ENCODE measurements at places on chromosomes 11 and 22.

DNA sequence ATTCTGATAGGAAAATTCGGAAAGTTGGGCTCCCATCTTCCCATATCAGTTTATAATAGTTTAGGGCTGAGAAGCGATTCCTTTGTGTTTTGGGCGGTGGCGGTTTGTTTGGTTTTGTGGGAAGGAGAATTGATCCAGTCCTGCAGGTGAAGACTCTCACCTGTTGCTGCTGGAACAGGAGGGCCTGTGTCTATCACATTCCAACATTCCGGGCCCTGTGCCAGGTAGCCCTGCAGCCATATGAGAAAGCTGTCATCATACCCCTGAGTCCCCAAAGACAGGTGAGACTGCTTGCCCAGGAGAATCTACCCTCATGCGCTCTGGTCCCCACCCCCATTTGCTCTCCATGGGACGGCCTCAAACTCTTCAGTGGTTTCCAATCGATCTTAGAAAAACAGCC is 62.1 kb downstream of the TRAF6 start:
- DNase-seq, result no peak

DNA sequence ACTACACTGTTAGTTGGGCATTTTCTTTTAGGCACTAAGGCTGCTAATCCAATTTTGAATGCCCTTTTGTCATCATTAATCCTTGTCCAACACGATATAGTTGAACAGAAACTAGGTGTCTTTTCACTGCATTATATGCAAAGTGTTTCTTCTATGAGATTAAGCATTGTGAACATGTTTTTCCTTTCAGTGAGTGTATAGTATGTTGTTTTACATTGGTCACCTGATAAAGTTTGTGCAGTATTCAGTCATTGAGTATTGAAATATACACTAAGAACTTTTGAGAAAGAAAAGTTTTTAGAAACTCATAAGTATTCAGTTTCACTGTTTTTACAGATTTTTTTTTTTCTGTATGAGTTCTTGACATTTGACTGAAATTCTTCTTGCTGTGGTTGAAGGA is 59.0 kb downstream of the ZC3H12C start:
- no peak for DNase-seq

- no peak for DNase-seq
Observed at GRCh38 chr22:36160499-36160942, at the start of gene APOL3. Gene APOL3, minus strand, starts transcription at chr22:36160755. Its CDS starts 11,700 bp downstream, at chr22:36149055.

GRCh38 chr11:69425444-69425843 is 56.0 kb upstream of the LINC01488 start:
- peak; percentile 89 for DNase-seq

GRCh38 chr11:19547044-19547443 is 165.6 kb upstream of the NAV2 start:
- DNase-seq, result no peak

GRCh38 chr11:33615751-33616150 is 84.9 kb downstream of the C11orf91 start:
- DNase-seq, result no peak

DNA sequence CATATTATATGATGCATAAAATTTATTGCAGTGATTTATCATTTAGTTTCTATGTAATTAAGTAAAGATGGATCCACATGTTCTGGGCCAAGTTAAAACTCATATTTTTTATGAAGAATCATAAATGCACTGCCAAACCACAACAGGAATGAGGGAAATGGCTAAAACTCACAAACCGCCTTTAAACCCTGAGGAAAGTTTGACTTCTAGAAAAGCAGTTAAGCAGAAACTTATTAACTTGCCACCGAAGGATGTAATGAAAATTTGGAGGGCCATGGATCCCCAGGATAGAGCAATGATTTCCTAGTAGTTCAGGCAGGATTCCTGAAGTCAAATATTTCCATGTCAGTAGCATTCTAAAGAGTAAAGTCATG is 218.3 kb upstream of the CTSC start:
- no peak for DNase-seq

GRCh38 chr11:46290598-46291309 is 13.3 kb downstream of the CREB3L1 start:
- peak; percentile 40 for DNase-seq

DNA sequence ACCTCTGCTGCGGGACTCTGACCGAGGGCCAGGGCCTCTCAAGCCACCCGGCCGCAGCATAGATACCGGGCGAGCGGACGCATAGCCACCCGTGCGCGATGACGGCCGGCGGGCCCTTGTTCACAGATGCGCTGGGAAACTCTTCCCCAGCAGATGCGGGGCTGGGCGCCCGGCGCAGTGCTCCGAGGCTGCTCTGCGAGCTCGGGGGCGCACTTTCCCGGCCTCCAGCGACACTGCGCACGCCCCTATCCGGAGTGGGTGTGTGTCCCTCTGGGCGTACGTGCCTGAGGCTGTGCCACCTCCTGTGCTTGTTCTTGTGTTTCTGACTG is 104.7 kb upstream of the E2F8 start:
- DNase-seq, result peak; percentile 12

DNA sequence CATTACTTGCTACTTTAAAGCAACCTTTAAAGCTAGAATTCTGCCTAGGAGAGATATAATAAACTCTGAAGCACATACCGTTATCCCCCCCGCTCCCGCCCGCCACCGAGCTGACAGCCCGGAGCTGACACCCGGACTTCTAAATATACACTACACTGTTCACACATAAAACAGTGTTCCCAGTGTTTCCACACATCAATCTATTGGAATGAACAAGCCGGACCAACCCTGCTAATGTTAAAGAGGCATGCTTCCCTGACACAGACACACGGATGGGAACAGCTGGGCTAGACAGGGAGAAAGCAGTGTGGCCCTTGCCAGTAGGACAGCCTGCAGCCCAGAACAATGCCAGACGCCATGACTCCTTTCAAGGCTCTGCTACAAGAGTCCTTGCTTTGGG is 108.4 kb upstream of the CSNK2A3 start:
- no peak for DNase-seq

DNA sequence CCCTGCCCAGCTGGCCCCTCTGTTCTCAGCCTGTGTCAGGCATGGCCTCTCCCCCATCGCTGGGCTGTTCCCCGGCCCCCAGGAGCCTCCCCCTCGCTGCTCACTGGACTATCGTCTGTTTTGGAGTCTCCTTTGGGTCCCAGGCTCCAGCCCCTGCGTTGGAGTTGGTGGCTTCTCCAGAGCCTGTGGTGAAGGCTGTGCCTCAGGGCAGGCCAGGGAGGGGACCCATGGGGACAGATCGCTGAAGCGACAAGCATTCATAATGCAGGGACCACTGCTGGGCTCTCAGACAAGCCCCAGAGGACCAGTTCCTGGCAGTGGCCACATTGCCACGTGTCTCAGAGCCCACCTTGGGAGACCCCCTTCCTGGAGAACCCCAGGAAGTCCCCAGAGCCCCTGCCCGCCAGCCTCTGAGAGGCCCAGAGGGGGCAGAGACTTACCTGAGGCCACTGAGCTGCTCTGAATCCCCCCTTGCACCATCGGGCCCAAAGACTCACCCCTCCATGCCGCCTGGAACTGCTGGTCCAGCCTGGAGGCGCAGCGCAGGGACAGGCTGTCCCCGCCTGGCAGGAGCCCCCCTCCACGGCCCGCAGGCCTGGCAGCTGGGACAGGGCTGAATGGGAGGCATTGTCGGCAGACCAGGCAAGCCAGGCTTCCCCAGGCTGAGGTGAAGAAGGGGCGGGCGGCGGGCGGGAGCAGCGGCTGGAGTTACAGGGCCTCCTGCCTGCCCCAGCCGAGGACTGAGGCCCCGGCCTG is at the start of gene CHADL:
TSS of gene CHADL (minus strand) at position 555 of the 756 bp plus-strand sequence. CDS start at position 505, 50 bp downstream.
- DNase-seq, result no peak

DNA sequence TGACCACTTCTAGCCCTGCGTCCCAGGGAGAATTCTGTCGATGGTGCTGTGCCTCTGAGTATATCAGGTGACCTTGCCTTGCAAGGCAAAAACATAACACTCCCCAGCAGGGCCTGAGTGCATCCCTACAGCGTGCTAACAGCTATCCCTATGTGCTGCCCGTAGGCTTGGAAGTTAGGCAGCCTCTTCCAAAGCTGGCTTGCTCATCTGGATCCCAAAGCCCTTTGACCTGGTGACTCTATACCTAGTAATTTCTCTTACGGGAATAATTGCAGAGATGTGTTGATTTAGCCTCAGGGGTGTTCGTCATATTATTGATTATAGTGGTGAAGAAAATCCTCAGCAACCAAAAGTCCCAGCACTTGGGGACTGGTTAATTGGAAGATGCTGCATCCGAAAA is 32.6 kb upstream of the CRYBB3 start:
- no peak for DNase-seq

- no peak for DNase-seq
Observed at GRCh38 chr11:12359761-12360160, 17.6 kb upstream of the PARVA start.

DNA sequence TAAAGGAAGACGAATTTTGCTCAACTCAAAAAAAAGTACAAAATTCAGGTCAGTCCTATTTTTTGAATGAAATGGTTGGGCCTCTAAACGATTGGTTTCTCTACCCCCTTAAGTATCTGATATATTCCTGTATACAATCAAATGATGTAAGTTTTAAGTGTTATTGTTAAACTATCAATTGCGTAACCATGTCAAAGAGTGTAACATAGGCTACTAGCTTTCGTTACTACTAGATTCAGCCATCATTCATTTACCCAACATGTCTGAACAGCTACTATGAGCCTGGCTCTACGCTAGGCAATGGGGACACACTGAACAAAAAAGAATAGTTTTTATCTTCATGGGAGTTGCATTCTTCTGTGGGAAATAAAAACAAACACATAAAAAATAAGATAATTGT is 3.3 kb downstream of the RAB6A start:
- DNase-seq, result peak; percentile 50

DNA sequence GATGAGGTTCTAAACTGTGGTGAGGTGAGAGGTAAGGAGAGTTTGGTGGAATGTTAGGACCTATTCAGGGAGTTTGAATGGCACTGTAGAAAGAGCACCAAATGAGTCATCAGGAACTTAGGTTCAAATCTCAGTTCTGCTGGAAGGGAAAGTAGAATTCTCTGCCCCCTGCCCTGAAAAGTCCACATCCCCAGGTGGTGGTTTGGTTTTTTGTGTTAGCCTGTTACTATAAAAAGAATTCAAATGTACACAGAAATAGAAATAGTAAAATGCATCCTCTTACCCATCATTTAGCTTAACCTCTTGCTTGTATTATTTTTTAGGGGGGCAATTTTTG is 20.2 kb downstream of the PPFIBP2 start:
- DNase-seq, result no peak

GRCh38 chr11:64132191-64132771 is 33.6 kb downstream of the MACROD1 start:
- DNase-seq, result no peak

GRCh38 chr11:32164836-32165235 is 74.0 kb downstream of the RCN1 start:
- no peak for DNase-seq

DNA sequence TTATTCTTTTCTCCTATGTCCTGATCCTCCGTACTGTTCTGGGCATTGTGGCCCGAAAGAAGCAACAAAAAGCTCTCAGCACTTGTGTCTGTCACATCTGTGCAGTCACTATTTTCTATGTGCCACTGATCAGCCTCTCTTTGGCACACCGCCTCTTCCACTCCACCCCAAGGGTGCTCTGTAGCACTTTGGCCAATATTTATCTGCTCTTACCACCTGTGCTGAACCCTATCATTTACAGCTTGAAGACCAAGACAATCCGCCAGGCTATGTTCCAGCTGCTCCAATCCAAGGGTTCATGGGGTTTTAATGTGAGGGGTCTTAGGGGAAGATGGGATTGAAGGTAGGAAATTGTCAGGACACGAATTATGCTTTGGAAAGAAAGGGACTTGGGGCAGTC is 843 bp downstream of the OR51T1 start:
- no peak for DNase-seq

GRCh38 chr22:32623943-32624342 is 149.3 kb downstream of the FBXO7 start:
- DNase-seq, result no peak

DNA sequence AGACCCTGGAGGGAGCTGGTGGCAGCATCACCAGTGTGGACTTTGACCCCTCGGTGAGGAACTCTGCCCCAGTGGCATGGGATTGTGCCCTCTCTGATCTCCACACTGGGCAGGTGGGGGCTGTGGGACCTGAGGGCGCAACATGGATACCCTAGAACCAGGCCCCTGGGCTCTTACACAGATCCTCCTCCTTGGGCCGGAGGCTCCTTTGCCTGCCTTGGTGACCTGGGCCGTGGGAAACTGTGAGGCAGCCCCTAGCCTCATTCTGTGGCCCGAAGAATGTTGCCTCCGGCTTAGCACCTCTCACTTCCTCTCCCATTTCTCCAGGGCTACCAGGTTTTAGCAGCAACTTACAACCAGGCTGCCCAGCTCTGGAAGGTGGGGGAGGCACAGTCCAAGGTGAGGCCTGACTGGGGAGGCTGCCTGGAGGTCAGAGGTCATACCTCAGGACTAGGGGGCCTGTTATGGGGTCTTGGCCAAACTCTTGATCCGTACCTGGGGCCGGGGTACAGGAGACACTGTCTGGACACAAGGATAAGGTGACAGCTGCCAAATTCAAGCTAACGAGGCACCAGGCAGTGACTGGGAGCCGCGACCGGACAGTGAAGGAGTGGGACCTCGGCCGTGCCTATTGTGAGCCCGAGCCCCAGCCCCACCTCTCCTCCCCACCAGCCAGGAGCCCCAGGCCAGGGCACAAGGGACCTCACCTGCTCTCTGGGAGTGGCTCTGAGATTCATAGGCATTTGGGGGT is 12.2 kb downstream of the ATG16L2 start:
- DNase-seq, result no peak

DNA sequence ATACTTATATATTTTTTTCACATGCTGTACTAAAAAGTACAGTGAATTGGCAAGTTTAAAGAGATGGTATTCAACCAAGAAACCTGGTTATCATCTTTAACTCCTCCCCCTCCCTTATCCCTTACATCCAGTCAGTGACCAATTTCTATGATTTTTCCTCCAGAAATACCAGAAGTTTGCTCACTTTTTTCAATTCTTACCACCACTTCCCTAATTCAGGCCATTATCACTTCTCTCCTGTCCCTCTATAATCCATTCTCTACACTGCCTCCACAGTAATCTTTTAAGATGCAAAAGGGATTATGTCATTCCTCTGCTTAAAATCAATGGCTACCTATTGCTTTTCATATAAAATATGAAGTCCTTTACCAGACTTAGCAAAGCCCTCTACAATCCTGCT is 62.8 kb downstream of the CEP57 start:
- no peak for DNase-seq

DNA sequence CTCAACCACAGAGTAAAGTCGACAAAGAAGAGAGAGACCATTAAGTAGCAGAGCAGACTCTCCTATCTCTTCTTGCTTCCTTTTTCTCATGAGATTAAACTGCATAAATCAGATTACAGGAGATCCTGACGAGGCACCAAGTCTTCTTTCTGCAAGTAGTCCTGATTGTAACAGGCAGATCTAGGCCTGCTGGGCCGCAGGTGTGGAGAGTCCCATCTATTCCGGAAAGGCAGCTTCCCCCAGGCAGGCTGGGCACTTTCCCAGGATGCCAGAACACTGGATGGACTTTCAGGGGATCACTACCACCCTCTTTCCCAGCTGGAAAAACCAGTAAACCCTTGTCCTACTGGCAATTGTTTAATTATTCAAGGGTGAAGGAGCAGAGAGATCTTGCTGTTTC is 173.0 kb upstream of the CADM1 start:
- DNase-seq, result no peak

- no peak for DNase-seq
Observed at GRCh38 chr11:58919561-58919960, 19.7 kb upstream of the GLYATL1 start.
